Peyer's patch (tissue), 4 donors: ENCODE measurements at places on chromosomes 11 and 22. TPM values are rescaled to one million over a fixed set of nuclear protein-coding genes. Genes with fewer than 3 reads are reported as not detected.
A peak's percentile ranks its signal among the peaks of the same experiment; 100 is the strongest.

GRCh38 chr22:23894710-23895598, 771 bp downstream of the MIF start:
- DNase-seq = peak; percentile 89

DNA sequence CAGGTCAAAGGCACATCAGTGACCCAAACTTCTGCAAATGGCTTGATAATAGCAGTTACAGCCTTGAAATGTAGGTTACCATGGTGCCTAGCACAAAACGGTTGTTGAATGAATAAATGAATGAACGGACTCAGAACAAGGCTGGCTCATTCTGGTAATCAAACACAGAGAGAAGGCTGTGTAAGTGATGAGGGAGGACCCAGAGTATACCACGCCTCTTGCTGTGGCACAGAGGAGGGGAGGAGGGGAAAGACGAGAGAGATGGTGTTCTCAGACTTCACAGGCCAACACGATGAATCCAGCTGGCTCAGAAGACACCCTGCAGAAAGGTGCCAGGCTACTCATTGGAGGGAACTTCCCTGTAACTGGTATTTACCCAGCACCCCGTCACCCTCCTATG, 38.3 kb downstream of the PC start:
- no peak for DNase-seq

DNA sequence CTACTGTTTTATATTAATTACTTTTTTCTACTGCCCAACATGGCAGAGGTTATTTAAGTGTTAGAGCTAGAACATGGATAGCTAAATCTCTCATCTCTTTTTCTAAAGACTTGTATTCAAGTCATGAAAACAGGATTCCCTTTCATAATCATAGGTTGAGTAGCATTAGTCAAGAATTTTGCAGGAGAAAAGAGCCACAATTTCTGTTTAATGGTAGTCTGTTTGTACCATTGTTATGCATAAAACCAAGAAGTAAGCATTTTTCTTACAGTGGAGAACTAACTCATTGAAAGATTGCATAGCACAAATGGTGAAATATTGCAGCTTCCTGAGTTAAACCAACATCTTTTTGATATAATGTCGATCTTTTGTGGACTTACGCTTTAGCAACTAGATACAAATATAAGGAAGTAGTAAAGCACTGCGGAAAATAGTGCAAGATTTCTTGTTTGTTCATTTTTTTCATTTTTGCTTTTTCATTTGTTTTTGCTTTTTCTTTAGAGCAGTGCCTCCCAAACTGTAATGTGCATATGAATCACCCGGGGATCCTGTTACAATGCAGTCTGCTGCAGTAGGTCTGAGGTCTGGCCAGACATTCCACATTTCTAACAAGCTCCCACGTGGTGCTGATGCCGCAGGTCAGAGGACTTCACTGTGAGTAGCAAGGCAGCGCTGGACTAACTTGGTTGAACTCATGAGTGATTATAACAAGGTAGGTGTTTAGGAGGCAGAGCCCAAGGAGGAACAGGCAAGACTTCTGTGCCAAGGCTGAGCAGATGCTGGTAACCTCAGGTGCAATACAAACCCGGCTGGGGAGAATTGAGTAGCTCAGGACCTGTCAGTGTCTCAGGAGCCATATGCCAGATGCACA, 4.6 kb downstream of the ETS1 start:
- DNase-seq = no peak

DNA sequence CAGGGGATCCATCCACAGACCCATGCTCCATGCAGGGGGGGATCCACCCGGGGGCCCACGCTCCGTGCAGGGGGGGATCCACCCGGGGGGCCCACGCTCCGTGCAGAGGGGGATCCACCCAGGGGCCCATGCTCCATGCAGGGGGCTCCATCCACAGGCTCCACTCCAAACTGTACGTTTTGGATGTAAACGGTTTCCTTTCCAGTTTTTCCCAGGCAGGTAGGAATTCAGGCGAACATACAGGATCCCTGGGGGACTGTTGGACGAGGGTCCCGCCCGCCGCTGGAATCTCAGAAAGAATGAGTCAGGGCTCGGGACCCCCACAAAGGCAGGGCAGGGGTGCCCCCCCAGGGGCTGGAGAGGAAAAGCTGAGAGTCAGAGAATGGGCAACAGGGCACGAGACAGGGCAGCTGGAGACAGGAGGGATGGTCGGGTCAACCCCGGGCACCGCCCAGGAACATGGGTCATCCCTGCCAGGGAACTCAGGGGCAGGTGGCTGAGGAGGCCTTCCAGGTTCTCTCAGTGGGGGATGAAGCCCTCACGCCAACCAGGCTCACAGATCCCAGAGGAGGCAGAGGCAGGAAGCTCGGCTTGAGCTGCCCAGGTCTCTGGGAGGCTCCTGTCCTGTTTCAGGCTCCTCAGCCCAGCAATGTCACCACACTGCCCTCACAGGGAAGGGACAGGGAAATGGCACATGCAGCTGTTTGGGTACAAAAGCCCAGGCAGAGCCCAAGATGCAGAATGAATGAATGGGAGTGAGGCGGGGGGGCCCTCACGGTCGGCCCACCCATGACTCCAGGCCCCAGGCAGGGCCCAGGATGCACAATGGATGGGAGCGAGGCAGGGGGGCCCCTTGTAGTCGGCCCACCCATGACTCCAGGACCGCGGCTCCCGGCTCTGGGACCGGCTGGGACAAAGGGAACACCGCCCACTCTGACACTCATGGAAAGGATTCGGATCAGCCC, 200.2 kb downstream of the BRD1 start:
- DNase-seq = no peak

DNA sequence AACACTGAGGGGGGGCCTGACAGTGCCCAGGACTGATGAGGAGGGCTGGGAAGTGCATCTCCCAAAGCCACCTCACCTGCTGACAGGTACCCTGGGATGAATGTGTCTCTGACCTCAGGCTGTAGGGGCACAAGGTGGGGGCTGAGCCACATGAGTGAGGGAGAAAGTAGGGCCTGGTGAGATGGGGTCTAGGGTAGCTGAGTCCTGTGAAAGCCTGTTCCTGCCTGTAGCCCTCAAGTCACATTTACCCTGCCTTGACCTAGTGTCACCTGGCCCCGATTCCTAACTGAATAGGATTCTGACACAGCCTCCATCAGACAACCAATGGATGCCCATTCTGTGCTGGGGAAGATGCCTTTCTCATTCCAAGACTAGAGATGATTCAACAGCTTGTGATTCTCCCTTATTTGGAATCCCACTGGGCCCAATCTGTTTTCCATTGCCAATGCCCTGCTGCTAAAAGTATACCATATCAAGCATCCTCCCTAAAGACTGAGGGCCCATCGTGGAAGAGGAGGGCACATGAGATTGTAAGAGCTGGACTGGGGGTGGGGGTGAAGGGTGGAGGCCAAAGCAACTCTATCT, 11.1 kb upstream of the RFPL1 start:
- DNase-seq = no peak

DNA sequence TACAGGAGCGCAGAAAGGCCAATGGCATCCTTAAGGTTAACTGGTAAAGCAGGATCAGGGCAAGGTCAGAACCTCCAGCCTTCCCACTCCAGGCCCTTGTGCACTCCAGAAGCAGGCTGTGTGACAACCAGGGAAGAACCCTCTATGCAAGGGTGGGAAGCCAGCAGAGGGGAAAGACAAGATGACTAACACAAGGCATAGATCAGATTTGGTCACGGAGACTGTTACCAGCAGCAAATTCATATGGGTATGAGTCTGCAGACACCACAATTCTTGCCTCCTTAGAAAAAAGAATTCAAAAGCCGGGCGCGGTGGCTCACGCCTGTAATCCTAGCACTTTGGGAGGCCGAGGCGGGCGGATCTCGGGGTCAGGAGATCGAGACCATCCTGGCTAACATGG, 39.8 kb upstream of the MTNR1B start:
- no peak for DNase-seq

DNA sequence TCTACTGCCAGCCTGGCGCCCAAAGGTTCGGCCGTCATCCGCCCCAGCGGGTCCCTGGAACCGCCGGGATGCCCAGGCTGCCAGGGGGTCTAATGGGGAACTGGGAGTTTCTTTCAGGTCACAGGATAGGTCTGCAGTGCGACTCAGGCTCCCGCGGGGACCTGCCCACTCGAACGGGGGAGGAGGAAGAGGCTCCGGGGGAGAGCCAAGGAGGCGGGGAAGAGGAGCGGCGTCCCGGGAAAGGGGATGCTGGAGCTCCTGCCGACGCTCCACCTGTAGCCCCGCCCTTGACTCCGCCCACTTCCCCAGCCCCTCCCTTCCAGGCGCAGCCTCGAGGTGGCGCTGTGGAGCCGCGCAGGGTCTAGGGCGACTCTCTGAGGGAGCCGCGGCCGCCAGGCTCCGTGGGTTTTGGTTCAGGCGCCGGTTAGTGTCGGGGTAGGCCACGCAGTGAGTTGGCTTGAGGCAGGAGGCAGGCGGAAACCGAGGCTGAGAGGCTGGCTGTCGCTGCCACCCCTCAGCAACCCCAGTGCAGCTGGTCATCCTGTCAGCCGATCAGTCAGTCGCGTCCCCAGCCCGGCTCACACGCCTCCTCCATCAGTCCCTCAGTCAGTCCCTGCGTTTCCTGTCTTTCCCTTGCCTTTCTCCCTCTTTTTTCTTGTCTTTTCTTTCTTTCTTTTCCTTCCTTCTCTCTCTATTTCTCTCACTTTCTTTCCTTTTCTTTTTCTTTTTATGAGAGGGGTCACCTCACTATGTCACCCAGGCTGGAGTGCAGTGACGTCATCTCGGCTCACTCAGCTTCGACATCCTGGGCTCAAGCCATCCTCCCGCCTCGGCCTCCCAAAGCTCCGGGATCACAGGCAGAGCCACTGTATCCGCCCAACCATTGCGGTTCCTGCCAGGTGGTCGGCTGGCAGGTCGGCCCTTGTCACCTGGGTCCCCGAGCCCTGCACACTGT, 26.4 kb downstream of the YWHAH start:
- peak; percentile 77 for DNase-seq

DNA sequence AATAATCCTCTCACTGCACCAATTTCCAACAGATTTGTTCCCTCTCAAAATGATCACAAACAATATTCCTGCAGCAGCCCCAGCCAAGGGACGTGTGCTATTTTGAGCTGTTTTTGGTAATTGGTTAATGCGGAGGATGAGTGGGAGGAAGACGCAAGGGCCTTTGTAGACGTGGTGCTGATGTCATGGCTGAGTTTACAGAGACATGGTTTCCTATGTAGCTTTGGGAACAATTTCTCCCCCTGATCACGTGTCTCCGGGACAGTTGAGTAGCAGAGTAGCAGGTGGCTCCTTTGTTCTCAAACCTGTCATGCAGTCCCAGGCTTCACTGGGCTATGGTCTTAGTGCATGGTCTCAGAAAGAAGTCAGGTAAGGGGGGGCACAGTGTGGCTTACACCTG, 183.2 kb upstream of the NECTIN1 start:
- DNase-seq = no peak

GRCh38 chr22:24440718-24441405, 13.5 kb downstream of the ADORA2A start:
- peak; percentile 44 for DNase-seq

GRCh38 chr11:17766590-17766989, 32.0 kb downstream of the KCNC1 start:
- DNase-seq = peak; percentile 31

GRCh38 chr11:126533560-126533959, 178.1 kb downstream of the ST3GAL4 start:
- no peak for DNase-seq

DNA sequence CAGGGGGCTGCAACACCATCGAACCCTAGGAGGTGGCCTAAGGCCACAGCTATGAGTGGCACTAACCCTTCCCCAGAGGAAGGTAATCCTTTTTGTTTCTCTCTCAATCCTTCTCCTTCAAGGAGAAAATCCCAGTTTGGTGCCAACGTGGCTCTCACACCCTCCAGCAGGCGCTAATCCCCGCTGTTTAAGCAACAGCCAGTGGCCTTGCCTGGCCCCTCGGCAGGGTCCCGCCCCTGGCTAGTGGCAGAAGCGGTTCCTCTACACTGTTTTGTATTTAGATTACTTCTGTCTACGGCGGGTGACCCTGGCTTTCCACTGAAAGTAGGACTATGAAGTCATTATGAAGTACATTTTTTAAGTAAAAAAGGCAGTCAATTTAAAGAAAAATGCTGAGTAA, 15.5 kb downstream of the GNAZ start:
- no peak for DNase-seq

GRCh38 chr11:95788921-95789505, 569 bp downstream of the FAM76B start:
- peak; percentile 49 for DNase-seq

GRCh38 chr11:86497310-86497709, 122.6 kb downstream of the CCDC81 start:
- DNase-seq = no peak

DNA sequence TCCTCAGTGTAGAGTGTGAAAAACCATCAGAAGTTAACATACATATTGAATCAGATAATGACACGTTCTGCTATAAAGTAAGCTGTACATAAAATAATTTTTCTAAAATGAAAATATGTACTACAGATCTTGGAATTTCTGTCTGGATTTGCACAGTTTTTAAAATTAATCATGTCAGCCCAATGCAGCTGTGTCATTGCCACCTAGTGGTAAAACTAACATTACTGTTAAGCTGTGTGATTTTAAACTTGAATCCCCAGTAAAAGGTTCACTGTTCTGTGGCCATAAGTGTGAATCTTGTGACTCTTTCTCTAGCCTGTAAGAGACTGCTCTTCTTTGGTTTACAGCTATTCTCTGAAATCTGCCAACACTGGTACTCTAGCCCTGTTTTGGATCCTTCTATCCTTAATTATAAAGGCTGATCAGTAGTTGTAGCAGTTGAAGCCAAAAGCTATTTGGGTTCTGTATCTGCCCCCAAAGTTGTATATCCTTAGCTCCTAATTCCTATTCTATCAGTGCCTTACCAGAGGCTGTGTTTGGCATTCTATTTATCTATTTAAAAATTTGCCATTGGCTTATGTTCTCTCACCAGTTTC, 4.0 kb downstream of the JRKL start:
- no peak for DNase-seq

DNA sequence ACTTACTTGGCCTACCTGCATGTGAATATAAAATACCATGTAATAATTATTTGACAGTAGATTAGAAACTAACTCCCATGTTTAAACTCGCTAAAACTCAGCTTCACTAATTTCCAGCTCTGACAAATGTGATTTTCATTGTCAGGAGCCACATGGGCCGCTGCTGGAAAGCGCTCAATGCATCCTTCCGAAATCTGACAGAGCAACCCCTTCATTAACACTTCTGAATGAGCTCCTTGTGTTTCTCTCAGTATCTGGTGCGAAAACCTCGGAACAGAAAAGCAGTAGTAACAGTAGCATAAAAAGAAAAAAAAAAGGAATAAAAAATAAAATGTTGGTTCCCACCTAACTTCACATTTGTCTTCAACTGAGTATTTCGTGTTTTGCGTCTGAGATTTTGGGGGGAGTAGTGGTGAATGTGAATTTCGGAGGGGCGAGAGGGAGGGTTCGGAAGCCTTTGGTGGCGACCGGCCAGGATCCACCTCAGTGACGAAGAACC, 710 bp downstream of the MTCH2 start:
- DNase-seq = no peak

GRCh38 chr11:6077723-6078122, 29.8 kb upstream of the OR56B4 start:
- DNase-seq = no peak

GRCh38 chr11:104522650-104523049, 358.7 kb upstream of the PDGFD start:
- no peak for DNase-seq

TBX10 gene
- total RNA-seq = 82.5 TPM

MRGPRE gene
- not detected for total RNA-seq

NDUFS8 gene
- 153 TPM for total RNA-seq

DCDC1 gene
- not detected for total RNA-seq

LMO1 gene
- total RNA-seq = not detected

APOBEC3C gene
- 35.5 TPM for total RNA-seq

CALCB gene
- not detected for total RNA-seq

USP47 gene
- total RNA-seq = 63.5 TPM

OR52B4 gene
- total RNA-seq = not detected

CD248 gene
- 2.9 TPM for total RNA-seq

EWSR1 gene
- total RNA-seq = 302 TPM

LDHAL6A gene
- not detected for total RNA-seq
